Keratinocyte (primary cell): ENCODE measurements at places on chromosomes 5 and 9. TPM values are rescaled to one million over a fixed set of nuclear protein-coding genes. Genes with fewer than 3 reads are reported as not detected.

The MVB12B gene
- 0.54 to 2.5 TPM (median 1.2 TPM) in 3 replicates for polyA plus RNA-seq

The HINT2 gene
- 11.6 to 16.6 TPM (median 16.6 TPM) in 3 replicates for polyA plus RNA-seq

The SOX30 gene
- 0.03 to 0.06 TPM (median 0.05 TPM) in 3 replicates for polyA plus RNA-seq

The CDX1 gene
- not detected in 3 replicates for polyA plus RNA-seq

The IFNA2 gene
- not detected in 3 replicates for polyA plus RNA-seq

The ANKRD18A gene
- 1.7 to 4.5 TPM (median 4.0 TPM) in 3 replicates for polyA plus RNA-seq
